Naive B cell (primary cell): ENCODE measurements at places on chromosomes 3 and 15. TPM values are rescaled to one million over a fixed set of nuclear protein-coding genes. Genes with fewer than 3 reads are reported as not detected.

GRCh38 chr3:39419742-39420315, 13.3 kb downstream of the RPSA start:
- DNase-seq = no peak

DNA sequence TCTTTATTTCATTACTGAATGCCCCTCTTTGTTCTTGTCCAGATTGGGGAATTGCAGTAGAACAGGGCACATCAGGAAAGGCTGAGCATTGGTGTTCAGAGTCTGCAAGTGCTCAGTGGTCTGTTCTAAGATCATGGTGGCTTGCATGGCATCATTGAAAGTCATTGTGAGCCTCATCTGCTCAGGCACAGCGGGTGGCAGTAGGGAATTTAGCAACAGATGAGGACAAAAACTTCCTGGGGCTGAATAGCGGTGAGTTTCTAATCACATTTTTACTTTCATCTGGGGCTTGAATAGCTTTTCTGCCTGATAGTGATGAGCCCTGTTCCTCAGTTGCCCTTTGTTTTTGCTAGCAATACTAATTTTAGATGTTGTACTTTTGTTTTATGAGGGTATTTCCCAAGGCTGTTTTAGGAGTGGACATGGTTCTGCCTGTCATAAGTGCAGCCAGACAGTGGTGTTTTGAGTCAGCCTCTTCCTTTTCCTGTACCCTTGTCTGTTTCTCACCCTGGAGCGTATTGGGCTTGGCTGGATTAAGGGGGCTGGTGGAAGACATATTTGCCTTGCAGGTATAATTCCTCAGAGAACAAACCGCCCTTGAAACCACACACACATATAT, 127.2 kb upstream of the IL12A start:
- DNase-seq = no peak

Gene SCN11A
- not detected for polyA plus RNA-seq

DNA sequence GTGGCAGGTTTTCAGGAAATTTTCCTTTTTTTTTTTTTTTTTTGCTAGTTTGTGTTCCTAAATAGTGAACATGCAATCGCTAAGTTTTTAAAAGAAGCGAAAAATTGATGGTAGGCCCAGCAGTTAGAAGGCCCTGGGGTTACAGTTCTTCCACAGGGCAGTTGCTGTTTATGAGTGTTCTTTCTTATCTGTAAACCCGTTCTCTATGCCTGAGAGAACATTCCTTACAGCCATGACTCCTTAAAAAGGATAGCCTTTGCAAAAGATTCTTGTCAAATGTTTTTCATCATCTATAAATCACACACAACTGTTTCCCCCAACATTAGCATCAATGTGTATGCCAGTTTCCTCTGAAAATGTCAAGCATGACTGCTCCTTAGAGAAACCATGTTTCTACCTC, 23.8 kb upstream of the MYZAP start:
- no peak for DNase-seq

GRCh38 chr3:192482809-192483208, 244.5 kb downstream of the FGF12 start:
- no peak for DNase-seq

Gene TRIM42
- polyA plus RNA-seq = not detected

Gene GPR156
- polyA plus RNA-seq = not detected

Gene CCRL2
- 1.8 TPM for polyA plus RNA-seq

Gene CSPG5
- not detected for polyA plus RNA-seq

Gene CAV3
- polyA plus RNA-seq = not detected

DNA sequence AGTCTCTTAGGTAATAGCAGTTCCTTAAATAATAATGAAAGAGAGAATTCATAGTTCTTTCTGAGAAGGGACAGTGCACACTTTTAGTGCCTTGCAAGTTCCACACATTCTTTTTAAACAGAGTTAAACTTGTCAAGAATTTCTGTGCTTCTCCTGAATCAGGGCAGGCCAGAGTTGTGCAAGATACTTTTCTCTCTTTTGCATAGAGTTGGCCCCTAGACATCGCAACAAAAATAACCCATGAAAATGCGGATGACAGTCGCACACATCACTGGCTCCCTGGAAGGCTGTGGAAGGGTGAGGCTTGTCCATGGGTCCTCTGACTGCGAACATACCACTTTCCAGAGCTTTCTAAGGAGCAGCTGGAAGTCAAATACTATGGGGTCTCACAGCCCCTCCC, 40.1 kb downstream of the FBLN2 start:
- DNase-seq = no peak

GRCh38 chr3:139111392-139112229, 66.9 kb upstream of the PRR23C start:
- peak; percentile 9 for DNase-seq

DNA sequence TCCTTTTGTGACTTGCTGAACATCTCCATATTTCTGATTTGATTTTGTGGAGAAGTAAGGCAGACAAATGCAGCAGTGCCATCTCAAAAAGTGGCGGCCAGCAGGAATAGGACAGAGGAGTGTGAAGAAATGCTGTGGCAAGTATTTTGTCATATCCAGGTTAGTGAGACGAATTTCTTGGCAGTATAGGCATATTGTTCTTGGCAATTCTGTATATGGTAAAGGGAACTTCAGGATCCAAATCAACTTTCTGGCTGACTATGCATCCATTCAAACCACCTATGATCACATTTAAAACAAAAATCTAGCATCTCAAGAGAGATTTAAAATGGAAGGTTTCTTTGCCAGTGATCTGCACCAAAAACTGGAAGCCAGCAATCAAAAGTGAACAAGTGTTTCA, 228.0 kb downstream of the DTWD1 start:
- DNase-seq = no peak

DNA sequence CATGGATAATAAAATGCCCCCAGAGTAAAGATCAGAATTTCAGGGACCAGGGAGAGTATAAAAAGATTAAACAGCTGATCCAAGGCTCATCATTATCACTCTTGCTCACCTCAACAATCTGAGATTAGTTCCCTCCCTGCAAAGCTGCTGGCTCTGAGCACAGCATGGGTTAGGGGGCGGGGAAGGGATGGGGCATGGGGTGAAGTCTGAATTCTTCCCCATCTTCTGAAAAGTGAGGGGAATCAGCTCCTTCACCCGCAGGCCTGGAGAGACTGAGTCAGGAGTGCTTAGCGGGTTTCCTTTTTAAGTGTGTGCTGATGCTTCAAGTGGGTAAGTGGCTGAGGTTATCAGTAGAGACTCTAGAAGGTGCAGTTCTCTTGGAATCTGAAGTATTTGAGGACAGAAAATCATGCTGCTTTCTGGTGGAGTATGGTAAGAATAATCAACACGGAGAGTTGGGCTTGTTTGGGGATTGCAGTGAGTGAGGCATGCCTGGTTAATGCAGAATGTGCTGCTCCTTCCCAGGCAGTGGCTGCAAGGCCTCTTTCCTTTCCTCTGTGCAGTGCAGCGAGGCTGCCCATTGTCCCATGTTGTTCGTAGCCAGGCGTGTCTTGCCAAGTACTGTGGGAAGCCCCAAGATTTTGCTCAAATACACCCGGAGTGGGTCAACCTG, 59.2 kb upstream of the TRAK1 start:
- no peak for DNase-seq

- no peak for DNase-seq
Measured at GRCh38 chr15:42498212-42499068, 3.0 kb downstream of the SNAP23 start.

Gene FETUB
- not detected for polyA plus RNA-seq

Gene STAB1
- not detected for polyA plus RNA-seq

- no peak for DNase-seq
Measured at GRCh38 chr15:78315686-78316282, 16.4 kb upstream of the SKIC8 start.

DNA sequence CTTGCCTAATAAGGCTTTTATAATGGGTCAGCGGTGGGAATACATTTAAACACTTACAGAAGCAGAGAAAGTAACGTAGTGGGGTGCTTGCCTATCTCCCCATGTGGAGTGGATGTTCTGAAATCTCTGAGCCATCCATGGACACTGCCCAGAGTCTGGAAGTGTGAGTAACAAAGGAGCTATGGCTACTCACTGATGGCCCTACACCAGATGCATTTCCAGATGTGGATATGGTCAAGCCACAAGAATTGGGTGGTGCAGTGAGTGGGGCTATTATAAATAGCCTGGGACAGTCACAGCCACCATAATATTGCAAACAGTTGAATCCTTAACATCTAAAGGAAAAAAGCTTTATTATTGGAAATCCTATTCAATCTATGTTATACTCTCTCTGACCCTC, 96.6 kb downstream of the CGNL1 start:
- no peak for DNase-seq

Gene TUSC7
- not detected for polyA plus RNA-seq

Gene SUCNR1
- not detected for polyA plus RNA-seq

- no peak for DNase-seq
Measured at GRCh38 chr15:59997070-59997701, 6.9 kb upstream of the FOXB1 start.

DNA sequence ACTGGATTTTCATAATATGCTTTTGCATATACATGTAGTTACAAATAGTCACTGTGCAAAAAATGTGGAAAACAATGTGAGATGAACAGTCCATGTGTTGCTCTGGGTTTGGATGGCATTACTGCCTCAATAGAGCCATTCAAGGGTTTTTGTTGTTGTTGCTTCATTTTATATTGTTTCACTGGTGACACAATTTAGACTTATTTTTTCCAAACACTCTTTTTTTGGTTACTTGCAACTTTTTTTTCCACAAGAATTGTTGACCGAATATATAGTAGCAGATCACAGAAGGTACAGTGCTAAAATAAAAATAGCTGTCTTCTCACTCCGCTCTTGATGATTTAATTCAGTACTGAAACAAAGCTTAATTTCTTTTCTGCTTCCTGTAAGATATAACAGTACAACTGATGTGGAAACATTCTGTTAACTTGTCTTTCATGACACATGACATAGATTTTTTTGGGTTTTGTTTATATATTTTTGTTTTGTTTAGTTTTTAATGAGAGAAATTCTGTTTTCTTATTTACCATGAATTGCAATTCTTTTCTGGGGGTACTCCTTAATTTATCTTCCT, 618.6 kb downstream of the NAALADL2 start:
- DNase-seq = no peak

DNA sequence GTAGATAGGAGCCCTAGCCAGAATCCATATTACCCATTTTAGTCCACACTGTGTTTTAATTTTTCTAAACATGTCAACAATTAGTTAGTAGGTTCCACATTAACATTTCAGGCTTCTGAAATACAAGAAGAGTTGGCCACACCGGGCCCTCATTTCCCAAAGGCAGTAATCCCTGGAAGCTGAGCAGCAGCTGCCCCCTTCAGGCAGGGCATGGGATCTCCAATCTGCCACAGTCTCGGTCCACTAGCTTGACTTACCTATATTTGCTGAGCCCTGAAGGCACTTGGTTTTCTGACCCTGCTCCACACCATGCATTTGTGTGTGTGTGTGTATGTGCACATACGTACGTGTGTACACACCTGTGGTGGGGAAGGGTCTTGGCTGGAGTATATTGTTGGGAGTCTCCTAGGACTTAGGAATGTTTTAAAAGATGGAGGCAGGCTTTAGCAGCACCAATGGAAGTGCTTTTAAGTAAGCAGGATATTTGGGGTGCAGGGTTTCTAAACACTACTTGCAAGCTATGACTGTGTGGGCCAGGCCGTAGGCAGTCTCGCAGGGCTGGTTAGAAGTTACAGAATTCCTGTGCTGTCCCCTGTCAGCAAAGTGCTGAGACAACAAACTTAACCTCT, 71.2 kb upstream of the SOX14 start:
- no peak for DNase-seq

- DNase-seq = peak; percentile 54
Measured at GRCh38 chr15:79184465-79184892, 93.9 kb upstream of the RASGRF1 start.
